ENCODE measurements at places on chromosomes 7 and 10. TPM values are rescaled to one million over a fixed set of nuclear protein-coding genes. Genes with fewer than 3 reads are reported as not detected.

THSD7A gene
- not detected for total RNA-seq

SPDYE8 gene
- total RNA-seq: not detected

SEMA3E gene
- not detected for total RNA-seq

DNA sequence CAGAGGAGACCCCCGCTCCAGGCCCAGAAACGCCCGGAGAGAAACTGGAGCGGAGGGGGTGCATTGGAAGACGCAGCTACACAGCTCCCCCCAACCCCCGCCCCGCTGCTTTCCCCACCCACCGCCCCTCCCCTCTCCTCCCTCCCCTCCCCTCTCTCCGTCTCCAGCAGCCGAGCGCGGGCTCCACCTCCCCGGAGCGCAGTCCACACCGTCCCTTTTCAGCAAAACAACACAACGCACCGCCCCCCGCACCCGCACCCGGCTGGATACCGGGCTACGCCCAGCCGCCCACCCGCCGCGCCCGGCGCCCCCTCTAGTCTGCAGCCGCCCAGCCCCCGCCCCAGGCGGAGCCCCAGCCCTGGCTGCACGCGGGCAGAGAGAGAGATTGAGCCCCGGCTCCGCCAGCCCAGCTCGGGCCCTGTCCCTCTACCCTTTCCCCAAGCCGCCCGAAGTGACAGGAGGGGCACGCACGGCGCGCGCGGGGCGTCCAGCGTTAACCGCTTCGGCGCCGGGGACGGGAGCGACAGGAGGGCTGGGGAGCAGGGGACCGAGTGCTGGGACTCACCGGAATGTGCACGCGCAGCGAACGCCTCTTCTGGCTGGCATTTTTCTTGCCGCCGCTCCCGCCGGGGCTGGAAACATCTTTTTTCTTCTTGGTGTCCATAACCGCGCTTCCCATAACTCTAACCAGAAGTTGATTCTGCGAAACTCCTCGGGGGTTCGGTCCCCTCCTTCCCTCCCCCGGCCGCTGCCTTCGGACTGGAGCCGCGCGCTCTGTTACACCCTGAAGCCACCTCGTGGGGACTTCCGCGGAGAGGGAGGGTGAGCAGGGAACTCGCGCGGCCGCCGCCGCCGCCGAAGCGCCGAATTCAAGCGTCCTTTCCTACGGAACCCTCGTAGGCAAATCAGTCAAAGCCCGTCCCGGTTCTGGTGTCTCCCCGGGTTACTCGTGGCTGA, 695 bp downstream of the PRKAG2 start:
- peak overlapping the region; percentile 70 for H3K27ac ChIP-seq
- H3K4me3 ChIP-seq: peak overlapping the region; percentile 83
- no peaks in the 10 kb centered on the region for H3K36me3 ChIP-seq
- peak; percentile 71 for DNase-seq
- peaks cover 15% of the 10 kb centered on the region for H3K27me3 ChIP-seq
- peaks cover 7% of the 10 kb centered on the region for H3K4me1 ChIP-seq

DNA sequence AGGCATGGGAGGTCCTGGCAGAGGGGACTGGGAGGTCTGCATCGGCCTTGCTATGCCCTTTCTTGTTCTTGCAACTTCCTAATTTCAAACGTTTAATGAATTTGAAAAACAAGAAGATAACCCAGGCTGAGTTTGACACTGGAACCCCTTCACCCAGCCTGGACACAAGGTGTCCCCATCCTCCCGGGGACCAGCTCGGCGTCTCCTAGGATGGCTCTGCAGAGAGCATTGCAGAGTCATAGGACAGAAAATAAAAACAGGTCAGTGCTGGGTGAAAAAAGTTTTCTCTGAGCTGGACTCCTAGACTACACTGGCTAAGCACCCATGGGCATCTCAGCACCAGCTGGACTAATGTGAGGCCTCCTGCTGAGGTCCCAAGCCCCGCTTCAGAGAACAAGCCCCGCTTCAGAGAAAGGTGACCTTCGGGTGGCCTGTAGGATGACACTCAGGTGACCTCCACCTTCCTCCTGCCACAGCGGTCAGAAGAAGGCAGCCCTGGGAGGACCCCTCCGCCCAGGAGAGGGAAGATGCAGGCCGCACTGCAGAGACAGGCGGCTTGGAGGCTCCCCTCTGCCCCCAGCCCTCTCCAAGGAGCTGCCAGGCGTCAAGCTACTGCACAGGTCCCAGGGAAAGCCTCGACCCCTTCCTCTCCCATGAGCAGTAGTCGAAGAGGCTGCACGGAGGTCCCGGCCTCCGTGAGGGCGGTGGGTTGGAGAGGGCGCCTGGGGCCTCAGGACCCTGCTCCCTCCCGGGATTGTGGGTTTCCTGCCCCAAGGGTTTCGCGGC, 9.3 kb upstream of the UNCX start:
- H3K4me3 ChIP-seq: no peak overlapping the region
- no peak for DNase-seq
- H3K36me3 ChIP-seq: no peaks in the 10 kb centered on the region
- no peaks in the 10 kb centered on the region for H3K4me1 ChIP-seq
- no peak overlapping the region for H3K27ac ChIP-seq

DNA sequence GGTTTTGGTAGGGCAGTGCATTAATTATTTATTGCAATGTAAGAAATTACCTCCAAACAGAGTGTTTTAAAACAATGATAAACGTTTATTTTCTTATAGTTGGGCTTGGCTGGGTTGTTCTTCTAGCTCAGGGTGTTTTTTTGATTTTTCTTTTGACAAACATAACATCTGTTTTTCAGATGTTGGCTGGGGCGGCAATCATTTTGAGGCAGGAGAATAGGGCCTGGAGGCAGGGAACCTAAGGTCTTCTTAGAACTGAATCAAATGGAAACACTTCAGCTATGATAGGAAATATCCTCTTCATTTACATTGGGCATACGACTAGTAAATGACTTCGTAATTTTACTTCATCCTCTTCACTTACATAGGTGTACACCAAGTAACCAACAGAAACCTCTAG, 47.4 kb upstream of the NAMPT start:
- no peak for DNase-seq
- peaks cover 5% of the 10 kb centered on the region for H3K36me3 ChIP-seq
- peaks cover 4% of the 10 kb centered on the region for H3K4me1 ChIP-seq
- H3K27ac ChIP-seq: no peak overlapping the region

DNA sequence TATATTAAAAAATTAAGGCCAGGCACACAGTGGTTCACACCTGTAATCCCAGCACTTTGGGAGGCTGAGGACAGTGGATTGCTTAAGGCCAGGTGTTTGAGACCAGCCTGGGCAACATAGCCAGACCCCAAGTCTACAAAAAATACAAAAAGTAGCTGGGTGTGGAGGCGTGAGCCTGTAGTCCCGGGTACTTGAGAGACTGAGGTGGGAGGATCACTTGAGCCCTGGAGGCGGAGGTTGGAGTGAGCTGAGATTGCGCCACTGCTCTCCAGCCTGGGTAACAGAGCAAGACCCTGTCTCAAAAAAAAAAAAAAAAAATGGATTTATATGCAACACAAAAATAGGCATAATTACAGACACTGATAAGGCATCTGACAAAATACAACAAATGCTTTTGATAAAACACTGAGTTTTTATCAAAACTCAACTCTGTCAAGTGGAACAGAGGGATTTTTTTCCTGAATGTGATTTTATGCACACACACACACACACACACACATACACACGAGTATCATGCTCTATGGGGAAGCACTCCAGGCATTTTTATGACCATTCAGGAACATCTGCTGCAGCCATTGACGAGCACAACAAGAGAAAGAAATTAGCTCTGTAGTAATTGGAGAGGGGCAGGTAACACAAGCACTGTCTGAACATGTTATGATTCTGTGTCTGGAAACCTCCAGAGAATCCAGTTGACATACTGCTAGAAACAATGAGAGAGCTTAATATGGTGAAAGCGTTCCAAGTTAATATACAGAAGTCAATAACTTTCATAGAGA, 193.1 kb downstream of the WDR37 start:
- H3K4me3 ChIP-seq: no peak overlapping the region
- no peak overlapping the region for H3K27ac ChIP-seq
- DNase-seq: no peak
- peaks cover 8% of the 10 kb centered on the region for H3K36me3 ChIP-seq

DNA sequence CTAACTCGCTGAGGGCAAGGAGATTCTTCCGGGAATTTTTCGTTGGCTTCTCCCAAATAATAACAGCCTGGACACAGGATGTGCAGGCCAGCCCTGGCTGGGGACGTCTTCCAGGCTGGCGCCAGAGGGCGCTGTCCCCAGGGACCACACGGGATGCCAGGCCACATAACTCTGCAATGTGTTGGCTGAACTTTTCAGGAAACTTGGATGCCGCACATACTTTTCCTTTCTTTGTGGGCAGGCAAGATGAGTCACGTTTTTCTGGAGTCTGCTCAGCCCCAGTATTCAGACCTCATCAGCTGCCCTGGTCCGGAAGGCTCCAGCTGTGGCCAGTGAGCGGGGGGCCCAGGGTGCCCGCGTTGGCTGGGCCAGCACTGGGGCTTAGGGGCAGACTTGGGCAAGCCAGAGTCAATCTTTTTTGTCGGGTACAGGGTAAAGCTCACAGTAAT, 122.7 kb downstream of the PRKAG2 start:
- H3K27ac ChIP-seq: no peak overlapping the region
- H3K36me3 ChIP-seq: no peaks in the 10 kb centered on the region
- H3K4me3 ChIP-seq: no peak overlapping the region
- H3K27me3 ChIP-seq: no peaks in the 10 kb centered on the region
- DNase-seq: no peak

DNA sequence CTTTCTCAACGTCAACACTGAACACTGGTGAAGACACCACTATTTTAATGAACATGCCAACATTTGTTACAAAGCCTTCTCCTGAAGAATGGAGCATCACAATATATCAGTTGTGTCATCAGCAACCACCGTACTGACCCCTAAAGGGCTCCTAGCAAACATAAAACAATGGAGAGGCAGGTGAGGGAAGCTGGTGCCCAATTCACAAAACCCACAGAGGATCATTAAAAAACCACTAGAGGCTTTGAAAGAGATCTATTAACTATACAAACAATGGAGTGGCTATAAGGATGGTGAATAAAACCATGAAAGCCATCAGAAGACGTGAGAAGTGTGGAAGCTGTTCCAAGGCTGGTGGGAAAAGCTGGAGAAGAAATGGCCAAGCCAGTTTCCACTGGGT, 150.8 kb downstream of the FAM107B start:
- H3K27ac ChIP-seq: no peak overlapping the region
- H3K4me1 ChIP-seq: no peaks in the 10 kb centered on the region
- H3K36me3 ChIP-seq: no peaks in the 10 kb centered on the region

- no peaks in the 10 kb centered on the region for H3K4me1 ChIP-seq
- no peaks in the 10 kb centered on the region for H3K27me3 ChIP-seq
- no peak overlapping the region for H3K27ac ChIP-seq
- DNase-seq: no peak
- H3K4me3 ChIP-seq: no peak overlapping the region
- no peaks in the 10 kb centered on the region for H3K36me3 ChIP-seq
Measured at GRCh38 chr7:117951285-117951684, 78.0 kb upstream of the CTTNBP2 start.

- no peak overlapping the region for H3K27ac ChIP-seq
- no peak overlapping the region for H3K4me3 ChIP-seq
- no peak for DNase-seq
- no peaks in the 10 kb centered on the region for H3K36me3 ChIP-seq
- no peaks in the 10 kb centered on the region for H3K4me1 ChIP-seq
Measured at GRCh38 chr7:43018446-43018845, 86.3 kb downstream of the MRPL32 start.

- no peaks in the 10 kb centered on the region for H3K27me3 ChIP-seq
- H3K27ac ChIP-seq: no peak overlapping the region
- DNase-seq: no peak
- H3K4me3 ChIP-seq: no peak overlapping the region
- no peaks in the 10 kb centered on the region for H3K36me3 ChIP-seq
- peaks cover 7% of the 10 kb centered on the region for H3K4me1 ChIP-seq
Measured at GRCh38 chr10:58667658-58668310, 155.1 kb downstream of the BICC1 start.

DNA sequence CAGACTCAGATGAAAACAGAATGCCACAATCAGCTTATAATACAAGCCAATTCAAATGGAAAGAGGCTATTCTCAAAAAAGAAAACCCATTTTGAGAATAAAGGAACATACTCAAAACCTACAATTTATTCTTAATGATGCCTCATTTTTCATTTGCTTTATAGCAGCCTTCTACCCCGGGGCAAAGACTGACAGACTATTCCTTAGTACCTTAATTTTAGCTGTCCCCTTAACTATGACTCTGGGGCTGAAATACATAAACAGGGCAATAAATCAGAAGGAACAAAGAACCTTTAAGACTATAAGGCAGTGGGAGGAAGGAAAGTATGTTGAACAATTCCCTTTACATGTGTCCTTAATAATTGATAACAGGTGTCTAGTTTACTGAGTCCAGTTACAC, 76.8 kb downstream of the TMEM106B start:
- H3K4me1 ChIP-seq: no peaks in the 10 kb centered on the region
- H3K27ac ChIP-seq: no peak overlapping the region
- peaks cover 2% of the 10 kb centered on the region for H3K27me3 ChIP-seq
- DNase-seq: no peak
- H3K4me3 ChIP-seq: no peak overlapping the region

GRCh38 chr10:47452495-47453140, 31.3 kb downstream of the ANXA8 start:
- H3K4me1 ChIP-seq: peaks cover 14% of the 10 kb centered on the region
- H3K27me3 ChIP-seq: peaks cover 21% of the 10 kb centered on the region
- H3K4me3 ChIP-seq: no peak overlapping the region

GRCh38 chr7:124101173-124101768, 68.4 kb upstream of the TMEM229A start:
- DNase-seq: no peak
- H3K27ac ChIP-seq: no peak overlapping the region
- H3K4me3 ChIP-seq: no peak overlapping the region
- H3K4me1 ChIP-seq: no peaks in the 10 kb centered on the region
- no peaks in the 10 kb centered on the region for H3K36me3 ChIP-seq

DNA sequence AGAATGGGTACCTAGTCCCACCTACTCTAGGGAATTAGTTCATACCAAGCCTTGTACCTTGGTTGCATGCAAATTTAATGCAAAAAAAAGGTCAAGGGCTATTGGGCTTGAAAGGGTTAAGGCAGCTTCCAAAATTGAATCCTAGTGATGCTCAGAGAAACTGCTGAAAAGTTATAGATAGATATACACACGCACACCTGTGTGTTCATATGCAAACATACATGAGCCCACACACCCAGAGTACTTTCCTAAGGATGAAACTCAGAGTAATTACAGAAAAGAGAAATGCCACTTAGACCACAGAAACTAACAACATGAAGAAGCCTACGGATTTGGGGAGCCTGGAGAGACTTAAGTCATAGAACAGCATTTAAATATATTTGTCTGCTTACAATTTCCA, 1.5 kb downstream of the SLC25A13 start:
- peaks cover 20% of the 10 kb centered on the region for H3K4me1 ChIP-seq
- no peaks in the 10 kb centered on the region for H3K27me3 ChIP-seq
- DNase-seq: no peak

DNA sequence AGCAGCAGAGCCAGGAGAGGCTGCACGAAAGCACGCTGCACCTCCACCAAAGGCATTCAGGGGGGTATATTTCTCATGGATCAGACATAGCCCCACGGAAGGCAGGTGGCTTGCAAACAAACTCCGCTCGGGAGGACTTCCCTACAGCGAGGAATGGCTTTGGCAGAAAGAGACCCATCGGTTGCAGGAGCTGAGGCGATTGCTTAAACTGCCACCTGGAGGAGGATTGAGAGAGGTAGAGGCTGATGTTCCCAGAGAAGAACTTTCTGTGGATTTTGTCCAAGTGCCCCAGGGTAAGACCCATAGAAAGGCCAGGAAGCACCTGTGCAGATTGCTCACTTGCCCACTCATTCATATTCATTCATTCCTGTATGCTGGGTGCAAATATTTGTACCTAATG, 89.1 kb downstream of the NEUROD6 start:
- peaks cover 3% of the 10 kb centered on the region for H3K27me3 ChIP-seq
- no peak overlapping the region for H3K4me3 ChIP-seq
- H3K27ac ChIP-seq: no peak overlapping the region

Data from activated CD8-positive, alpha-beta memory T cell treated with anti-CD3 and anti-CD28 coated beads, Interleukin-2, amount 10 ng/mL, durations not matched to agents 7 days and 5 days (primary cell).